PC-9 (cell line): ENCODE measurements at places on chromosomes 6 and 20.

GRCh38 chr6:34630040-34630439 lies 66.5 kb downstream of the ILRUN start:
- peak; percentile 81 for DNase-seq

DNA sequence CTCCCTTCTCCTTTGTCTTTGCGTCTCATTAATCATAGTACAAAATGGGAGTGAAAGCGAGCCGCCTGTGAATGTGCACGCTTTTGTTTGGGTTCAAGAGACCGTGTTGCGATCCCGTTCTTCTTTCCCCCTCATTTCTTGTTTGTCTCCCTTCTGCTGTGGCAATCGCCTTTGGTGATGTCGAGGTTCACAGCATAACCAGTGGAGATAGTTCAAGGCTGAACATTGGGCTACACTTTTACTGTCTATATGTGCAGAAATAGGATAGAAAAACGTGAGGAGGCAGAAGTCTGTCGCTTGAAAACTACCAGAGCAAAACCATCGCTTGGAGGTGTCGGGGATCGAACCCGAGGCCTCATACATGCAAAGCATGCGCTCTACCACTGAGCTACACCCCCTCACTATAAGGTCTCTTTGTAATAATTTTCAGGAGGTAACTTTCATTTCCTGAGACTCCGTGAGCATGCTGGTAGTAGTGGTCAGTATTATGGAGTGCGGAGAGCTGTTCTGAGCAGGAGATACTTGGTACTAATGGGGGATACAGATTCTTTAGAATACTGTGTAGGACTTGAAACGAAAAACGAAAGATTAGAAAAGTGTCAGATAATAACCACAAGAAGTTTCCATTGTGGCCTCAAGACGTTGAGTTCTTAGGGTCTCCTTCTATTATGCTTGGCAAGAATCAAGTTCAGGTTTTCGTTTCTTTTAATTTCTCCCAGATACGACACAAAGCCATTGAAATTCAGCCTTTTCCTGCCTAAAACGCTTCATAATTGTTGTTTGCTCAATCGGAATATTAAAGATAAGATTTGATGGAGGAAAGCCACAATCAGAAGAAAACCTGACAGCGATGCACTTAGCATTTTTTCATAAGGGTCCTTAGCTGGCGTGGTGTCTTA lies 106.6 kb downstream of the TRIM27 start:
- peak; percentile 44 for DNase-seq

- DNase-seq, result no peak
Measured at GRCh38 chr6:157123234-157123633, 200.1 kb downstream of the TMEM242 start.

DNA sequence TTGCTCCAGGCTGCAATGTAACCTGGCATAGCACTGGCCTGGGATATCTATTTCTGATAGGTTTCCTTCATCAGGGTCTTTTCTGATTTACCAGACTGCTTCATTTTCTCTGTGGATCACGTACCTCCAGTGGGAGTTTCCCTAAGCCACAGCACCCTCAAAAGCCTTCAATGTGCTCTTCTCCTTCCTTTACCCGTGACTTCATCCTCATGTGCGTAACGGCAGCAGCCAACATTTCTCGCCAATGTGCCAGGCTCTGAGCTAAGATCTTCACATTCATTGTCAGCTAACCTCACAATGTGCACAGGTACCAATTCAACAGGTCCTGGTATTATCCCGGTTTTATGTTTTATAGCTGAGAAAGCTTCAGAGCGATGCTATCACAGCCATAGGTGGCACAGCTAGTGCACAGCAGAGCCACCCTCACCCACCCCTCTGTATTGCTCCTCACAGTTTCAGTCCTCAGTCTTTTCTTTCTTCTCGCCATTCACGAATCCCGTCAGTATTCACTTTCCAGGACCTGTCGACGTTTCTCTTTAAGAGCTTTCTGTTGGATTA lies 58.2 kb downstream of the TNFAIP3 start:
- DNase-seq, result no peak

GRCh38 chr20:17709361-17710293 lies 9.9 kb downstream of the BANF2 start:
- DNase-seq, result no peak

- no peak for DNase-seq
Measured at GRCh38 chr20:36866681-36867495, 9.1 kb upstream of the TLDC2 start.

DNA sequence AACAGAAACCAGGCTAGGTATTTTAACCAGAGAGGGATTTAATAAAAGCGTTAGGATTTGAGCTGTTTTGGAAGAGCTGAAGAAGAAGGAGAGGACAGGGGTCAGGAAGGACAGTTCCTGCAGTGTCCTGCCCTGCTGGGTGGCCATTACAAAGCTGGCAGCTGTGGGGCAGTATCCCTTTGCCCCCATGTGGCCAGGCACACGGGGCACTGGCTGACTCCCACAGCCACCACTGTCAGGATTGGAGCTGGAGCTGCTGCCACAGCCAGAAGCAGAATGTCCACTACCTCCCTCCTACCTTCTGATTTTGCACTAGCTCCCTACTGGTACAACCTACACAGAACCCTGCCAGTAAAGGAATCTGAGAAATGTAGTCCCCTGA lies 46.5 kb downstream of the SLC22A3 start:
- DNase-seq, result no peak

GRCh38 chr6:6826095-6826901 lies 237.8 kb downstream of the LY86 start:
- peak; percentile 59 for DNase-seq

DNA sequence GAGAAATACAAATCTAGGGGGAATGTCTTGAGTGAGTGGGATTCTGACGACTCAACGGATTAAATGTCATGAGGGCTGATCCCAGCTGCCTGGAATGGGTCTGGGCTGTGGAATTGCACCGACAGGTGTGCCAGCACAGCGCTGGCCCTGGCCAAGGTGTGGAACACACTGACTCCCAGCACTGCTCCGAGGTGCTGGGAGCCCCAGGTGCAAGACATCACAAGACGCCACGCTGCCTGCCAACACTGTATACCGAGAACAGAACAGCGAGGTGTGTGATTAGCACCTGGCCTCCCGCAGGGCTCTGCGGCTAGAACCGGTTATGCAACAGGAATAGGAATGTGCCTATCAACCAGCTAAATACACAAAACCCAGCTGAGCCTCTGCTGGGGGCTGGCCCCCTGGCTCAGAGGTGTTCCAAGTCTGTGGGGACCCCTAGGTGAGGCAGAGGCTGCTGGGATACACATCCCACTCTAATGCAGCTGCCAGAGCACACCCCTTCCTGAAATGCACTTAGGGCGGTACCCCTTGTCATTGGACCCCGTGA lies 24.8 kb upstream of the APMAP start:
- DNase-seq, result peak; percentile 94

DNA sequence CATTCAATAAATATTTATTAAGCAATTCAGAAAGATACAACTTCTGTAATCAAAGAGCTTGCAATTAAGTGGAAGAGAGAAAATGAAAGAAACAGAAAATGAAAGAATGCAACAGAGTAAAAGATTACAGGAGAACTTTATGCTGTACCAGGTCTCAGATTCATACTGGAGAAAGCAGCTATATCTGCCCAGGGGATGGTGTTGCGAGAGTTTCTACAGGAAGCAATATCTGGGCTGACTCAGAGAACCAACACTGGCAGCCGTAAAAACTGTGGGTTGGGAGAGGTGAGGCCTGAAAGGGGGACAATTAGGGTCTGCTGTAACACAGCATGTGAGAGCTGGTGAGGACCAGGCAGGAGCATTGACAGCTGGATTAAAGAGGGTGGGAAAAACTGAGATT lies 256.7 kb upstream of the TCF21 start:
- no peak for DNase-seq

GRCh38 chr6:89781070-89782034 lies 38.2 kb downstream of the MDN1 start:
- DNase-seq, result no peak

- DNase-seq, result no peak
Measured at GRCh38 chr20:51687630-51688029, 80.6 kb downstream of the ATP9A start.

DNA sequence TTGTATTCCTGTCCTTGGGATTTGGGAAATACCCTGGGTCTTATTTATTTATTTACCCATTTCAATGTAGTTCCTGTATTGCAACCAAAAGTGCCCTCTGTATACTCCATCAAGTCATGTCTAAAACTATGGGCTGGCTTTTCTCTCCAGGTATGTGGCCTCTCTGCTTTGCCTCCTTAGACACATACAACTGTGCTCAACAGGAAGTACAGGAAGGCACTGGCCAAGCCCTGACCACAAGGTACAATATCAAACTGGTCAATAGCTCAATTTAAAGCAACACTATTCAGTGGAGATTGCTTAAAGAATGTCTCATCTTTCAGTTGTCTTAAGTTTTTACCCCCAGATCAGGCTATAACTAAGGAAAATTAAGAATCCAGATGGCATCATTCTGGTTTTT lies 42.3 kb upstream of the SLC24A3 start:
- no peak for DNase-seq

DNA sequence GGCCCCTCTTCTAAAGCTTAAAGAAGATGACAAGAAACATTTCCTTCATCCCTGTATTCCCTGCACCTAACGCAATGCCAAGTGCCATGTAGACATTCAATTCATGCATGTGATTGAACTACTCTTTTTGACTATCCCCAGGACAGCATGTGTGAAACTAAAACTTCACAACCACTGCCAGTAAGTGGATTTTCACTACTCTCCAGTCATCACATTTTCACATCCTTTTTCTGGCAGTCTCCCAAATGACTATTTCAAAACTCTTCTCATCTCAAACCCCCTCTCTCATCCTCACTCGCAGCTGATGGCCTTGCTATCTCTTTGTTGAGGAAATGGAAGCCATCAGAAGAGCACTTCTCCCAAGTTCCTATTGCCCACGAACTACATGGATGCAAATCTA lies 122.6 kb downstream of the OPRM1 start:
- no peak for DNase-seq

DNA sequence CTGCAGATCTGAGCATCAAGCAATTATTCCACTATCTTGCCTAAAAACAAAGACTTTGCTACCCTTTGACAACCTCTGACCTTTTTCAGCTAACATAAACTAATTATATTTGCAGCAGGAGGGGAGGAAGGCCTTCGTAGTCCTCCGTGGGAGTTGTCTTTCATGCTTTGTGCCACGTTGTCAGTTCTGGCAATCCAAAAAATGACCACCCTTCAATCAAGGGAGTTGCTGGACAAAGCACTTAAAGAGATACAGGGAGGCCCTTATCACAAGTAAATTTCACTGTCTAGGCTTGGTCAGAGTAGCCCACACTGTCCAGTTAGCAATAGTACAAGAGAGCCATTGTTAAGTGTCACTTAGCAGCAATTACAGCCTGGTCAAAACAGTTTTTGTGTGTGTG lies 578.9 kb downstream of the HAO1 start:
- no peak for DNase-seq

DNA sequence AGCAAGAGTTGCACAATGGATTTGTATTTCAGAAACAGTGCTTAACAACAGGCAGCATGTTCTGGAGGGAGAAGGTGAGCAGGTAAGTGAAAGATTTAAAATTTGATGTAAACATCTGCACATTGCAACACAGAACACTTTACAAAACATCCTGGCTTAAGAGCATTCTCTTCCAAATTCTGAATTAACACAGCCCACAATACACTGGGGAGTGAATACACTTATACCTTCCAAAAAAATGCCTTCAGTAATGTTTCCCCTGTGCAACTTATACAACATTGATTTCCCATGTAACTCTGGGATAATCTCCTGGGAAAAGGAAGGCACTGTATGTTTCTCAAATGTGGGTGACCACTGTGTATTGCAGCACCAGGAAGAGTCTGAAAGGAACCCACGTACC lies 127.6 kb downstream of the FYN start:
- peak; percentile 3 for DNase-seq

DNA sequence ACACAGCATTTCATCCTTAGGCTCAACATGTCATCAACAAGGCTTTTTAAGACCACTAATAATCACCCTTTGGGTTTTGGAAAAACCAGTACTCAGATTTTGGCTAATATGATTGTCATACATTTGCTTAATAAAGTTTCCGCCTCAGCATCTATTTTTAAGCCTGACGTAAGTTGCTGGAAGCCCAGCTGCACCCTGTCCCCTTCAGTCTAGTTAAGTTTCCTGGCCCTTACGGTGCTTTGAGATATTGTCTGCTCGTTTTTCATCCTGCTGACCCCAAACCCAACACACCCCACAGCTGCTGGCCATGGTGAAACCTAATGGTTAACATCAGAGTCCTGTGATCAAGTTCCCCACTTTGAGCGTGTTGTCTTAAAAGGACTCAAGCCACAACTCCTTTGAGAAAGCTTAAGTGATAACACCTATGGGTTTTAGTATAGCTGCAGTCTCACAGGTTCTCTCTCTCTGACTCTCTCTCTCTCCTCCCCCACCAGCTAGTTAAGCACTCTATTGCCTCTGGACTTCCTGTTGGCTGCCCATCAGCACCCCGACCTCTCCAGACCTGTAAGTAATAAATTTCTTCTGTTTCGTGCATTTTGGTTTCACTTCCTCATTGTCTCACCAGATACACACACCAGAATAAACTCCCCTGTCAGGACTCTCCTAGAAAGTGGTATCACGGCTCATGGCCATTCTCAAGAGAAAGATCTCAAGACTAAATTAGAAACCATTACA lies 802.0 kb downstream of the C6orf118 start:
- no peak for DNase-seq

GRCh38 chr6:122791310-122791679 lies 2.2 kb downstream of the SMPDL3A start:
- no peak for DNase-seq

- peak; percentile 91 for DNase-seq
Measured at GRCh38 chr20:3846740-3847428, at the start of gene MAVS. MAVS (plus strand) TSS chr20:3846834; CDS start chr20:3854625, 7,791 bp downstream.

GRCh38 chr20:19929481-19930145 lies 87.5 kb upstream of the NAA20 start:
- no peak for DNase-seq

- DNase-seq, result no peak
Measured at GRCh38 chr6:63560801-63561287, 11.4 kb upstream of the LOC128125822 start.

- DNase-seq, result no peak
Measured at GRCh38 chr6:53724501-53724900, 58.9 kb upstream of the KLHL31 start.

DNA sequence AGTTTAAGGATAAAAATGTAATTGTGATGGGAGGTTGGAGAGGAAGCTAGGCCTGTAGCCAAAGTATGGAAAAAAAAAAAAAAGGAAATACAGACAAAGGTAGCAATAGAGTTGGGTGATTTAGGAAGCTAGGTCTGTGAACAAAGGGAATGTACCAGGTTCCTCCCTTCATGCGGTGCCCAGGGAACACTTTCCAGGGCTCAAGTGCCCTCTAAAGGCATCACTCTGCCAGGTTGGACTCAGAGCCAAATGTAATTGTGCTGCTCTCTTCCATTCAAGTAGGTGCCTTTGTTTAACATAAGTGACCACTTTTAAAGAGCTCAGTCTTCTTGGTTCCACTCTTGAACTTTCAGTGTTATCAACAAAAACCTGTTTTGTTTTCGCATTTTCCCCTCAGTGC lies 159.7 kb upstream of the AHI1 start:
- no peak for DNase-seq

GRCh38 chr6:45387236-45387635 lies 9.5 kb upstream of the SUPT3H start:
- no peak for DNase-seq

GRCh38 chr20:31901615-31902014 lies 31.2 kb downstream of the TTLL9 start:
- no peak for DNase-seq
